COLO829 (cell line): ENCODE measurements at places on chromosomes 2 and 18.

- DNase-seq = no peak
Observed at GRCh38 chr18:56505971-56506370, 132.4 kb downstream of the TXNL1 start.

DNA sequence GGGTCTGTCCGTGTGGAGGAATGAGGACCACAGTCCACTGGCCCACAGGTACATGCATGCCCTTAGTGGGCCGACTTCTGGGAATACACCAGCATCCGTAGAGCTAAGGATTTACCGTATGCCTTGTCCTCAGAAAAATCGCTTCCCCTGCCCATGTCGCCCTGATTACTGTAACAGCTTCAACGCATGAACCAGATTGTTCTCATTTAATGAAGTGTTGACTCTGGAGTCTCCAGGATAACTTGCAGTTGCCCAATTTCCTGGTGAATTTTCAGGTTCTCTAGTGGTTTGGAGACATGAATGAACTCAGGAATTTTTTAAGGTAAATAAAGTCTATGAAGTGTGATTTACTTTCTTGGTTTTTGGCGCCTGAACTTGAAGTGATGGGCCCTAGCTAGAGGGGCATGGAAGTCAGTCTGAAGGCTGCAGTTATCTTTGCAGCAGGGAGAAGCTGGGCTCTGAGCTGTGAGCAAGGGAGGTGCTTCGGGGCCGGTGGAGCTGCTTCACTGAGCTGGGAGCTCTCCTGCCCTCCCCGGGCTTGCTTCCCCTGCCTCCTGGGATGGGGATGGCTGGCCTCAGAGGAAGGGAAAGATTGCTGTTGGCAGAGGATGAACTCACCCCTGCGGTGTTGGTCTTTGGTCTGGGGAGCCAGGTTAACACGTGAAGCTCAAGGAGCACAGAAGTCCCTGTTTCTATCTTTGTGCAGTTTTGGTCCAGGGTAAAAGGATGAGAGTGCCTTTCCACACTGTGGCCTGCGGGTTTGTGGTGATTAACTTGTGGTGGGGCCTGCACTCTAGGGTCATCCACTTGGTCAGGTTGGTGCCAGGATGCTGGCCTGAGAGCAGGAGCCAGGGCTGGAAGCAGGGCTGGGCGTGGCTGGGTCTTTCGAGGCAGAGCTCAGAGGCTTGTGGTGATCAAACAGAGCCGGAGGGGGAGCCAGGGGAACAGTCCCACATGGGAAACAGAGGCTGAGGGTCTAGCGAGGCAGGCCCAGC is 28.1 kb downstream of the TCF7L1 start:
- DNase-seq = no peak

DNA sequence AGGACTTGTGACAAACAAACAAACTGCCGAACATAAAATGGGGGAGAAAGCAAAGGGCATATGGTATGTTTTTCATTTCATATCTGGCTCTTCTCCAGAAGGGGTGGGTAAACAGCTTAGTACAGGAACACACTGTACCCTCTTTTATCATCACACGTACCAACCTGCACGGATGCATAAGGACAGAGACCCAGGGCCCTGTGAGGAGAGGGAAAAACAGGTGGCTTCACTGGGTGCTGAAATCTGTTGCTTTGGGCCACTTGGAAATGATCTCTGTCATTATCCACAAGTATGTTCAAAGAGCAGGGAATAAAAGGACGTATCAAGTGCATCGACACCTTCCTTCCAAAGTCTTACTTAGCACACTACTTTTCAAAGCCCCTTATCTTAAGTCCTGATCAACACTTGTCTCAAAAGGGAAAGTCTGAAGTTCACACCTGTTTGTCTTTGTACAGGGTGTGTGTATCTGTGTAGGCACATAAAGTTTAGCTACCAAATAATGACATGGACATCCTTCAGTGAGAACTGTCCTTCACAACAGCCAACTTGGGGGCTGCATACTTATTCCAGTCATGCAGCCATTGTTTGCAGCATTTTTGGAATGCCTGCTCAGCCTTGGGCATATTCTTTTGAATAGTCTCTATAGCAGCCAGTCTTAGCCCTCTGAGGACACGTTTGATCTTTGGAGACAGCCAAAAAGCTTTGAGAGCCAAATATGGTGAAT is 60.6 kb downstream of the IRS1 start:
- DNase-seq = no peak

- DNase-seq = peak; percentile 38
Observed at GRCh38 chr2:20378891-20379519, 28.4 kb upstream of the PUM2 start.

DNA sequence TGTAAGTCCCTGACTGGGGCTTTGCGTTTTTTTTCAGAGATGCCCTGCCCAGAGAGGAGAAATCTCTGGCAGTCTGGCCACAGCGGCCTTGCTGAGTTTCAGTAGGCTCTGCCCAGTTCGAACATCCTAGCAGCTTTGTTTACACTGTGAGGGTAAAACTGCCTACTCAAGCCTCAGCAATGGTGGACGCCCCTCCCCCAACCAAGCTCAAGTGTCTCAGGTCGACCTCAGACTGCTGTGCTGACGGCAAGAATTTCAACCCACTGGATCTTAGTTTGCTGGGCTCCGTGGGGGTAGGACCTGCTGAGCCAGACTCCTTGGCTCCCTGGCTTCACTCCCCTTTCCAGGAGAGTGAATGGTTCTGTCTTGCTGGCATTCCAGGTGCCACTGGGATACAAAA is 31.7 kb downstream of the L3MBTL4 start:
- DNase-seq = no peak

DNA sequence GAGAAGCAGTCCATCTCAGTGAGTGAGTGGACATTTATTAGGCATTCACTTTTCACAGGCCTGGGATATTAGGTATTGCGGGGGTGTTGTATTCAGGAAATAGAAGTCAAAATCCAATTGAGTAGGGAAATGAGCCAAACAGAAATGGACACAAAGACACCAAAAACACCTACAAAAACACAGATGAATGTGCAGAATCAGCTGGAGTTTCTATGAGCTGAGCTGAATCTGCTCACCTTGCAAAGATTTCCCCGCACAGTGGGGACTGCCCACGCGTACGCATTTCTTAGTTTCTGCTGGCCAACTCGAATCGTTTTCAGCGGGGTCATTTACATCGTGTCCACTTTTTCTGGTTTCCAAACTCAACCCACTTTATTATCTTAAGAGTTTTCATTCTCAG is 160.0 kb downstream of the BCL2 start:
- no peak for DNase-seq

DNA sequence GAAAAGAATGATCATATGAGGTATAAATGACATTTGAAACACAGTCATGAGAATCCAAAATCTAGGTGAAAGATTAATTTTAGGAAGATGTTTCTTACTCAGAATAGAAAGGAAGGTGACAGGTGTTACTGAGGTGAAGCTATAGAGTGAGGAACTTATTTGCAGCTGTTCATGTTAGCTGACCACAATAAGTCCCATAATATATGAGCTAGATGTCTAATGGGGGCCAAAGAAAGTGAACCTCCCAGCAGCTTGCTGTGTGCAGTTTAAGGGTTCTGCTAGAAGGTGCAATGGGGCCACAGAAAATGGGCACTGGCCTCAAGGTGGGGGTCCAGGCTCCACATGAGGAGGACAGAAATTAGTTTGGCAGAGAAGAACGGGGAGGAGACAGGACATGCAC is 1374.9 kb upstream of the CRIM1 start:
- DNase-seq = no peak

DNA sequence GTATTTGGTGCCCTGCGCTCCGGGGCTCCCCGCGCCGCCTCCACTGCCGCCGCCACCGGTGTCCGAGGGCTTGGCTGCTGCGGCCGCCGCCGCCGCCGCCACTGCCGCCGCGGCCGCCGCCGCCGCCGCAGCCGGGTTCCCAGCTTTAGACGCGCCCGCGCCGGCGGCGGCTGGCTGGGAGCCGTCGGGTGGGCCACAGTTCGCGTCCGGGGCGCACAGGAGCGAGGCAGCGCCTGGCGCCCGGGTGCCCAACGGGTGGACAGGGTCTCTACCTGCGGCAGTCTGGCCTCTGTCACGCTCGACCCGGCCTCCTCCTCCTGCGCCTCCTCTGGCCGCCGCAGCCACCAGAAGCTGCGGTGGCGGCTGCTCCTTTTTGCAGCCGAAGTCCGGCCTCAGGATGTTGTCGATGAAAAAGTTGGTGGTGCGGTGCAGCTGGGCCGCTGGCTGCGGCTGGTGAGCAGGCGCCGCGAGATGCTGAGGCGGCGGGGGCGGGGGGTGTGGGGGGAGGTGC is 951 bp downstream of the EN1 start:
- no peak for DNase-seq

DNA sequence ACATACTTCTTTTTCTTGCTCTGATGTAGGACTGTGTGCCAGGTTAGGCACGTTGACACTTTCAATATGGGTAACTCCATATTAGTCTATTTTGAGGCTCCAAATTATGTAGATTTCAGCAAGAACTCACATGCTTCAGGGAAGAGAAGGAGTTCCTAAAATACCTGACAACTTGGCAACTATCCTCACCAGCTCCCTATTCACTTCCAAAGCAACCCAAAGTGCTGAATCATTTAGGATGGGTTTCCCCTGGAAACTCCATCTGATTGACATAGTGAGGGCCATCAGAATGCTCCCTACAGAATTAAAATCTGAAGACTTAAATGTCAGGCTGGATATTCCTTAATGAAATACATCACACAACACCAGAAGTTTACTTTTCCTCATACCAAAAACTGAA is 32.5 kb upstream of the NFU1 start:
- no peak for DNase-seq

- DNase-seq = no peak
Observed at GRCh38 chr2:85954590-85955458, 66.0 kb upstream of the ST3GAL5 start.

DNA sequence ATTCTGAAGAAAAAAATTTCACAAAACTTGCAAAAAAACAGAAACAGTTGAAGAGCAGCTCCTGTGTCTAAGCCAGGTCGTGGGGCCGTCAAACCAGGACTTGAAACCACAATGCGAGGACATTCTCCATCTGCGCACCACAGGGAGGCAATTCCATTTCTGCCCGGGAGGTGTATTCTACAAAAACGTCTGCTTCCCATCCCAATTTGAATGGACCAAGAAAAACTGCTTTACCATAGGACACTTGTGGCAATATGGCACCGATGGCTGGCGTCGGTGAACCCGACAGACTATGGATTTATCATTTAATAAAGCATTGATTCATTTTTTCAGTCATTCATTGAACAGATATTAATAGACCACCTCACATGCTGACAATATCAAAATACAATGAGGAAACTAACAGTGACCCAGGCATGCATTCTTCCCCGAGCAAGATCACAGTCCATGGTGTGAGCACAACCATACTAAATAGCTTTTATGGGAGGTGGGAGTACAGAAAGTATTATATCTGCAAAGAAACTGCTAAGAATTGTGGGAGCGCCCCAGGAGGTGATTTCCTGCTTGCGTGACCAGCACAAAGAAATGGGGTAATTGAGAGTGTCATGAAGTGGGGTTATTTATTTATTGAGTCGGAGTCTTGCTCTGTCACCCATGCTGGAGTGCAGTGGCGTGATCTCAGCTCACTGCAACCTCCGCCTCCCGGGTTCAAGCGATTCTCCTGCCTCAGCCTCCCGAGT is 10.5 kb upstream of the ZAP70 start:
- no peak for DNase-seq

- no peak for DNase-seq
Observed at GRCh38 chr2:147001061-147001460, 843.8 kb upstream of the ACVR2A start.

GRCh38 chr2:132668987-132669907 is 758 bp downstream of the LYPD1 start:
- no peak for DNase-seq

GRCh38 chr2:241686324-241686649 is 328 bp downstream of the DTYMK start:
- no peak for DNase-seq

GRCh38 chr2:190311893-190312634 is 7.6 kb downstream of the HIBCH start:
- no peak for DNase-seq

DNA sequence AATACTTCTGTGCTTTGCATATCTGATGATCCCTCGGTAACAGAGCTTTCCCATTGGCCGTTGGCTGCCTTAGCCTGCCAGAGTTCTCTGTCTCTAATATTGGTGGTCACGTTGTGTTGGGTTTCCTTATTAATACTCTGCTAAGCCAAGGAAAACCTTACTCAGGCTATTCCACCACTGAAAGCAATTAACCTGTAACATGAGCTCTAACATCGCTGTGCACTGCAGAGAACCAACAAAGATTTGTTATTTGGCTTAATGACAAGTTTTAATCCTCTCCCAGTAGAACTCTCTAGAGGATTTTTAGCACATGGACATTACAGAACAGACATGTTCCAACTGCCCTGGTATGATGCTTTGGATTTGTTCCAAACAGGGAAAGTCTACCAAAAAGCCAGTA is 825.9 kb upstream of the POU3F3 start:
- DNase-seq = no peak

DNA sequence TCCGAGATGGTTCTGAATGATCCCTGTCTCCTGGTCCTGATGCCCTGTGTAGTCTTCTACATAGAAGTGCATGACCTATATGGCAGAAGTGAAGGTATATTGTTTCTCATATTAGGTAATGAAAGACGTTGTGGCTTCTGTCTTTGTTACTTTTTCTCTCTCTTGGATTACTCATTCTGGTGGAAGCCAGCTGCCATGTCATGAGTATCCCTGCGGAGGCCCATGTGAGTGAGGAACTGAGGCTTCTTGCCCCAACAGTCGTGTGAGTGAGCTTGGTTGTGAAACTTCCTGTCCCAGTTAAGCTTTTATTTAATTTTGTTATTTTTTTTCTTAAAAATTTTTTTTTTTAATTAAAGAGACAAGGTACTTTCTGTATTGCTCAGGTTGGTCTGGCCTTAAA is 134.7 kb downstream of the UBR3 start:
- DNase-seq = no peak

- DNase-seq = no peak
Observed at GRCh38 chr2:219987830-219988229, 360.4 kb downstream of the SLC4A3 start.

DNA sequence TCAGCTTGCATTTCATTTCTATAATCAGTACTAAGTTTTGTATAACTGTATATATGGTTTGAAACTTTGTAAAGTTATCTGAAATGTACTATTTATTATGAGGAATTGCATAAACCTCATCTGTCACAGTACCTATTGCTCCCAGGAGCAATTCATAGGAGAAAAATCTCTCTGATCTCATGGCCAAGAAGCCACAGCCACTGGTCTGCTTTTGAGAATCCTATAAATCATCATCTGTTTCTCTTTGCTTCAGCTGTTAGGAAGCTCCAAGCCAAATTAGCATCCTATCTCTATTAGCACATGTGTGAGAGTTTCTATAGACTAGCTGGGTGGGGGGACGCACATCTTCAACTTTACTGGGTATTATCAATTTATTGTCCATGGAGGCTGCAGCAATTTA is 210.3 kb downstream of the CYP26B1 start:
- DNase-seq = no peak

DNA sequence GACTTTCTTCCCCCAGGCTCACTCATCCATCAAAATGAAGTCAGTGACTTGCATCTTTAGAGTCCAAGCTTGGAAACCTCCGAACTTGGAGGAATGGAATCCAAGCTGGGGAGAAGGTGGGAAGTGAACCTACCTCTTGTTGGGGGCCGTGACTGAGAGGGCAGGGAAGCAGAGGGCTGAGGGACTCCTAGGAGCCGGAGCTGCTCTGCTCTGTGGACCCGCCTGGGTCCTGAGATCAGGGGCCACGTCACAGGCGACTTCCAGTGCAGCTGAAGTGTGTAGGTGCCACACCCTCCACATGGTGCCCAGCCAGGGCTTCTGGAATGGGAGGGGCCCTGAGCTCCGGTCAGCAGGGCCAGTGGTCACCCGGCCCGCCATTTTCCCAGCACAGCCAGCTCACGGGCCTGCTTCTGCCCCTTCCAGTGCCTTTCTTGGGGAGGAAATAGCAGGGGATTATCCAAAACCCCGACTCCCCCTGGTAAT is 63.4 kb upstream of the OTOS start:
- DNase-seq = no peak
